ENCODE measurements at places on chromosomes 7 and 10. TPM values are rescaled to one million over a fixed set of nuclear protein-coding genes. Genes with fewer than 3 reads are reported as not detected.

STX1A gene
- total RNA-seq, result 1.2 TPM

DGKI gene
- 0.20 TPM for total RNA-seq

PSD gene
- 2.0 TPM for total RNA-seq

ZEB1 gene
- total RNA-seq, result 5.0 TPM

WEE2 gene
- not detected for total RNA-seq

RBM20 gene
- 3.1 TPM for total RNA-seq

ZNF786 gene
- 3.2 TPM for total RNA-seq

SPDYE6 gene
- total RNA-seq, result not detected

CAPZA2 gene
- total RNA-seq, result 115 TPM

PILRA gene
- total RNA-seq, result 2.7 TPM

ARHGAP22 gene
- 1.6 TPM for total RNA-seq

COL13A1 gene
- total RNA-seq, result 0.92 TPM

CYP26C1 gene
- not detected for total RNA-seq

GJC3 gene
- total RNA-seq, result 0.20 TPM

PON1 gene
- total RNA-seq, result not detected

All from esophagus mucosa (tissue), 1 donor.